ENCODE measurements at places on chromosomes 6 and 20. TPM values are rescaled to one million over a fixed set of nuclear protein-coding genes. Genes with fewer than 3 reads are reported as not detected.

The GTSF1L gene
- total RNA-seq: not detected

DNA sequence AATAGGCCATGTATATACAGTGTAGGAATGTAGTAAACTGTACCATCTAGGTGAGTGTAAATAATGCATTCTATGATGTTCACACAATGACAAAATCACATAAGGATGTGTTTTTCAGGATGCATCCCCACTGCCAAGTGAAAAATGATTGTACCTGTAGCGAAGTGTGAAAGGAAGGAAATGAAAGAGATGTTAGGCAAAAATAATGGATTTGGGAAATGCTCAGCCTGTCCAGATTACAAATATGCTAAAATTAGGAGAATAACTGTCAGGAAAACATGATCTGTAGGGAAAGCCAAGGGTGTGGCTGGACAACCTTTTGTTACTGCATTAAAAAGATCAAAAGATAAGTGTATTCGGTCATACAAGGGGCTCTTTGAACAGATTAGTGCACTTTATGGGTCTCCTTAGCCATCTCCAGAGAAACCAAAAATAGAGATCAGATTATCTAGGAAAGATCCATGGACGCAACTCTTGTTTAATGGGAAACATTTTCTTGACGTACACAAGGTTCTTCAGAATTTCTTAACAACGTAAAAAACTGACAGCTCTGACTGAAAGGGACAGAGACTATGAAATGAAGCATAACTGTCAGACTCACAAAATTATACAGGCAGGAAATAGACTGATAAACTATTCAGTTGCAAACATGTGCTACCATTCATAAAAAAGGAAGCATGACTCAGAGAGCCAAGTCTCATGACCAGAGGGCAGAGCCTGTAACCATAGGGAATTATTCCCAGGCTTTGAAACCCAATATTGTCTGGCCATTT is 253.6 kb upstream of the RAB32 start:
- DNase-seq: no peak

- DNase-seq: no peak
Measured at GRCh38 chr6:14807130-14807529, 438.7 kb upstream of the JARID2 start.

DNA sequence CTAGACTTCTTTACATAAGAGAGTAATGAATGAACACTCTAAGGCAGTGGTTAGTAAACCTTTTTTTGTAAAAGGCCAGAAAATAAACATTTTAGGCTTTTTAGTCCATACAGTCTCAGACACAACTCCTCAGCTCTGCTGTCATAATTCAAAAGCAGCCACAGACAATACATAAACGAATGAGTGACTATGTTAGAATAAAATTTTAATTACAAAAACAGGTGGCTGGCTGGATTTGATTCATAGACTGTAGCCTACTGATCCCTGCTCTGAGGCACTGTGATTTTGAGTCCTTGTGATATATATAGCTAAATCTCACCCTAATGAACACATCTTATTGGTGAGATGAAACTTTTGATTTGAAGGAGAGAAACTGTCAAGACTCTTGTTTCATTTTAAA is 155.1 kb downstream of the AIG1 start:
- no peak for DNase-seq

The ZNF133 gene
- 5.0 TPM for total RNA-seq

The SLC22A3 gene
- total RNA-seq: 8.1 TPM

GRCh38 chr20:62943396-62943795 is 5.4 kb downstream of the GID8 start:
- DNase-seq: no peak

GRCh38 chr6:160998217-160998616 is 6.6 kb downstream of the MAP3K4 start:
- no peak for DNase-seq

DNA sequence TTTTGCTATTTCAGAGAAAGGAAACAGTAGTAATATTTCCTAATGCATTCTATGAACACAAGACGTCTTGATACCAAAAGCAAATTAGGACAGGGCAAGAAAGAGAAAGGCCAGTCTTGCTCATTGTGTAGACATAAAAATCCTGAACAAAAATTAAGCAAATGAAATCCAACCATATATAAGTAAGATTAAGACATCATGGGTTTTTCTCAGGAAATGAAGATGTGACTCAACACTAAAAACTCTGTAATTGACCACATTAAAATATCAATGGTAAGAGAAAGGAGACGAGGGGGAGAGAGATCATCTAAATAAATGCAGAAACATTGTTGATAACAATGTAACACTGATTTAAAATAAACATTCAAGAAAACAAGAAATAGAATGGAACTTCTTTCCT is 205.4 kb downstream of the SOD2 start:
- DNase-seq: no peak

Data from Calu3 (cell line).